Calu3 (cell line): ENCODE measurements at places on chromosomes 3 and 15. TPM values are rescaled to one million over a fixed set of nuclear protein-coding genes. Genes with fewer than 3 reads are reported as not detected.

The MYL3 gene
- not detected in 2 replicates for total RNA-seq

- peaks cover 20% of the 10 kb centered on the region for H3K4me1 ChIP-seq
- DNase-seq = no peak
- no peak overlapping the region for H3K4me3 ChIP-seq
- no peak overlapping the region for H3K27ac ChIP-seq
Measured at GRCh38 chr3:183641882-183642281, 6.5 kb downstream of the KLHL24 start.

The ZNF660 gene
- total RNA-seq = 0.95 and 1.4 TPM in 2 replicates

GRCh38 chr15:27491666-27492621 is 521.0 kb downstream of the GABRG3 start:
- no peaks in the 10 kb centered on the region for H3K4me1 ChIP-seq
- H3K36me3 ChIP-seq = no peaks in the 10 kb centered on the region
- H3K27ac ChIP-seq = no peak overlapping the region
- no peaks in the 10 kb centered on the region for H3K27me3 ChIP-seq
- DNase-seq = no peak
- no peak overlapping the region for H3K4me3 ChIP-seq

GRCh38 chr3:112412494-112412893 is 79.5 kb downstream of the CD200 start:
- no peaks in the 10 kb centered on the region for H3K36me3 ChIP-seq
- DNase-seq = no peak
- H3K27ac ChIP-seq = no peak overlapping the region
- no peak overlapping the region for H3K4me3 ChIP-seq
- H3K4me1 ChIP-seq = peaks cover 22% of the 10 kb centered on the region

- no peak overlapping the region for H3K4me3 ChIP-seq
- no peaks in the 10 kb centered on the region for H3K27me3 ChIP-seq
- no peak overlapping the region for H3K27ac ChIP-seq
- H3K4me1 ChIP-seq = no peaks in the 10 kb centered on the region
- no peaks in the 10 kb centered on the region for H3K36me3 ChIP-seq
- no peak for DNase-seq
Measured at GRCh38 chr3:4426782-4427344, 40.2 kb downstream of the SUMF1 start.

GRCh38 chr3:89434621-89435380 is 327.4 kb downstream of the EPHA3 start:
- no peak overlapping the region for H3K27ac ChIP-seq
- H3K4me1 ChIP-seq = no peaks in the 10 kb centered on the region
- no peaks in the 10 kb centered on the region for H3K27me3 ChIP-seq
- DNase-seq = no peak
- no peak overlapping the region for H3K4me3 ChIP-seq

GRCh38 chr3:48140336-48140757 is 47.9 kb downstream of the CDC25A start:
- DNase-seq = no peak
- no peak overlapping the region for H3K27ac ChIP-seq
- no peaks in the 10 kb centered on the region for H3K36me3 ChIP-seq
- no peaks in the 10 kb centered on the region for H3K27me3 ChIP-seq

The ADGRG7 gene
- 1.2 and 1.4 TPM in 2 replicates for total RNA-seq

- H3K27me3 ChIP-seq = no peaks in the 10 kb centered on the region
- H3K27ac ChIP-seq = no peak overlapping the region
- H3K4me3 ChIP-seq = no peak overlapping the region
- no peaks in the 10 kb centered on the region for H3K36me3 ChIP-seq
- H3K4me1 ChIP-seq = peaks cover 8% of the 10 kb centered on the region
Measured at GRCh38 chr3:27326629-27327545, 42.3 kb downstream of the NEK10 start.

The PLSCR4 gene
- total RNA-seq = 6.3 and 10.2 TPM in 2 replicates

The EOMES gene
- 0.61 and 0.73 TPM in 2 replicates for total RNA-seq

- no peaks in the 10 kb centered on the region for H3K27me3 ChIP-seq
- DNase-seq = no peak
- H3K36me3 ChIP-seq = no peaks in the 10 kb centered on the region
- peaks cover 32% of the 10 kb centered on the region for H3K4me1 ChIP-seq
- no peak overlapping the region for H3K4me3 ChIP-seq
- H3K27ac ChIP-seq = no peak overlapping the region
Measured at GRCh38 chr3:12465836-12466225, 18.4 kb upstream of the TSEN2 start.

- peak; percentile 64 for DNase-seq
- peak within 1 kb of the TSS; percentile 43 for H3K27ac ChIP-seq
- H3K4me1 ChIP-seq = peaks cover 38% of the 10 kb centered on the region
- no peaks in the 10 kb centered on the region for H3K27me3 ChIP-seq
- peak within 1 kb of the TSS; percentile 74 for H3K4me3 ChIP-seq
Measured at GRCh38 chr3:125212509-125213363, at the start of gene SLC12A8. SLC12A8 (minus strand) TSS chr3:125212748; CDS start chr3:125211349, 1,399 bp downstream.

DNA sequence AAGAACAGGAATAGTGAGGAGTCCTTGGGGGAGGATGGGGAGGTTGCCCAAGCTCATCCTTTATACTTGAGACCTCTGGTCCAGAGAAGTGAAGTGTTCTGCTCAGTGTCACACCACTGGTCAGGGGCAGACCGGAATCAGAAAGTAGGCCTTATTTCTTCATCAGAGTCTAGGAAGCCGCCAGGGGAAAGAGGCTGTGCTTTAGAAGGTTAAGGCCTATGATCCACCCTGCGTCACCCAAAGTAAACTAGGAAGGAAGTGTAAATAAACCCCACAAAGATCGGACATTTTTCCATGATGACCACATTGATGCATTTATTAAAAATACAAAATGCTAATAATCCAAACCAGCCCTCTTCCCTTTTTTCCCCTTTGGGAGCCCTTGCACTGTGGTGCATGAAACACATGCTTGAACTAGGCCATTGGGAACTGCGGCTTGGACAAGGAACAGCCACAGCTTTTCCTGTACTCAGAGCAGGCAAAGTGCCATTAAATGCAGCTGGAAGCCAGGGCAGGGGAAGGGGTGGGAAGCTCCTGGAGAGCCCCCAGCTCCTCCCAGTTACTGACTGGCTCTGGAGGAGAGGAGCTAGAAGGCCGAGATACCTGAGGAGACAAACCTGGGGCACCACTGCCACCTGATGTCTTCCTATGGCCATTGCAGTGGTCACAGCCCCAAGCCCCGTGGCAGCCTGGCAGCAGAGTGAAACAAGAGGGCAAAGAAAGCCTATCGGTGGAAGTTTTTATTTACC is 37.0 kb downstream of the CDC25A start:
- H3K4me3 ChIP-seq = no peak overlapping the region
- peak; percentile 85 for DNase-seq
- H3K4me1 ChIP-seq = peaks cover 35% of the 10 kb centered on the region
- no peaks in the 10 kb centered on the region for H3K27me3 ChIP-seq
- no peak overlapping the region for H3K27ac ChIP-seq

The PCSK6 gene
- 4.0 and 5.1 TPM in 2 replicates for total RNA-seq

DNA sequence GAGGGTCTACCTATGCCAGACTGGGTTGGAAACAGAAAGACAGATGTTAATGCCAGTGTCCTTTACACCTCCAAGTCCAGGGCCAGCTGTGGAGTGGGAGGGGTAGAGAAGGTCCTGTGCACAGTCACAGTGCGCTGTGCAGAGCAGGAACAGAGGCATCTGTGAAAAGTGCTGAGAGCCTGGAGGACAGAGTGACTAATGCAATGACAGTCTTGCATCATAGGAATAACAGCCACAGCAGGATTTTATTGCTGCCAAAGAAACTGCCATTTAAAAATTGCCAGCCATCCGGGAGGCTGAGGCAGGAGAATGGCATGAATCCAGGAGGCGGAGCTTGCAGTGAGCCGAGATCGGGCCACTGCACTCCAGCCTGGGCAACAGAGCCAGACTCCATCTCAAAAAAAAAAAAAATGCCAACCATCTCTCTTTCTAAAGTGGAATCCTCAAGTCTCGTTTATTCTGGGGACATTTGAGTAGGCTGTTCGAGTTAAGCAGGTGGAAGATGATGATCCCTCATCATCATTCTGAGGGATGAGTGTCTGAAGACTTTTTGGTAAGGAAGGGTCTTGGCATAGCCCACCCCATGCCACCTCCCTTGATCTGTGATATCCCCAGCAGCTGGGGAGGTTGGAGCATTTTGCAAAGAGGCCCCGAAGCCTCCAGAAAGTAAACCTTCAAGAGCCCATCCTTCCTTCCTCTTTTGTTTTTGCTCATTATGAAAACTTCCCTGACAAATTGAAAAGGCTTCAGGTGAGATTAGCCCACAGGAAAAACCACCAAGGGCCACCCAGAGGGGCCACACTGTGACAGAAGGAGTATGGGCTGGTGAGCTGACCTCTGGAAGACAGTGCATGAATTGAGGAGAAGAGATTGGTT is 7.7 kb downstream of the CCR2 start:
- no peak overlapping the region for H3K27ac ChIP-seq

The SERPINI2 gene
- total RNA-seq = not detected in 2 replicates

DNA sequence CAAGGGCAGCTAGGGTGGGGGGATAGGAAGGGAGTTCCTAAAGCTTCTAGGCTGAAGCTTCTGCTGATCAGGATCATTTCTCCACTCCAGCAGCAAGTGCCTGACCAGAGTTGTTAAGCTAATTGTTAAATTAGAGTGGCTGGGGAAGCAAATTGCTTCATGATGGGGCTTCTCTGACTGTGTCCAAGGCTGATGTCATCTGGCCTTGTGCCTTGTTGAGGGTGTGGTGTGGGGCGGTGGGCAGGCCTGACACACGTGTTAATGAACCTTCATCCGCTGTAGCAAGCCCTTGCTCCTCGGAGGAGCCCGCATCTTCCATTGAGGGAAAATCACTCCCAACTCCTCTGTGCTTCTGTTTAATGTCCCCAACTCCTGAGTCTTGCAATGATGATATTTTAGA is 84.3 kb upstream of the ROPN1 start:
- H3K27me3 ChIP-seq = peaks cover 83% of the 10 kb centered on the region
- no peaks in the 10 kb centered on the region for H3K36me3 ChIP-seq
- DNase-seq = no peak
- H3K4me1 ChIP-seq = no peaks in the 10 kb centered on the region
- H3K27ac ChIP-seq = no peak overlapping the region

GRCh38 chr3:4561661-4562060 is 68.5 kb downstream of the ITPR1 start:
- H3K4me3 ChIP-seq = no peak overlapping the region
- H3K27ac ChIP-seq = no peak overlapping the region
- no peak for DNase-seq
- no peaks in the 10 kb centered on the region for H3K36me3 ChIP-seq

The LRIG1 gene
- 10.0 and 14.7 TPM in 2 replicates for total RNA-seq

DNA sequence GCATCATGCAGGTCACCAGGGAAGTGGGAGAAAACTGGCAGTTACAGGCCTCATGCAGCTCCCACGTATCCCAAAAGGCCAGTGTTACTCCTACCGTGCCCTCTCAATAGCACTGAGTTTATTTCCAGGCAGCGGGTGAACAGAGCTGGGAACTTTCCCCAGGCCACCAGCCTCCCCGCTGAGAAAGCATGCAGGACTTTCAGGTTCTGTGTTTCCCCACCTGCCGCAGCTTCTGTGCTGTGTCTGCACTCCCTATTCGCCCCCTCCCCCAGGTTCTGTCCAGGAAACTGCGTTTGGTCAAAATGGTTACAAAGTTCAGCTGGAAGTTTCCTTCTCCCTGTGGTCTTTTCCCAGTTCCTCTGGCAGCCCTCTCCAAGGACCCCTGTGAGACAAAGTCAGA is 21.4 kb downstream of the NEK11 start:
- H3K4me1 ChIP-seq = no peaks in the 10 kb centered on the region
- no peak overlapping the region for H3K4me3 ChIP-seq
- no peak for DNase-seq
- H3K36me3 ChIP-seq = no peaks in the 10 kb centered on the region

DNA sequence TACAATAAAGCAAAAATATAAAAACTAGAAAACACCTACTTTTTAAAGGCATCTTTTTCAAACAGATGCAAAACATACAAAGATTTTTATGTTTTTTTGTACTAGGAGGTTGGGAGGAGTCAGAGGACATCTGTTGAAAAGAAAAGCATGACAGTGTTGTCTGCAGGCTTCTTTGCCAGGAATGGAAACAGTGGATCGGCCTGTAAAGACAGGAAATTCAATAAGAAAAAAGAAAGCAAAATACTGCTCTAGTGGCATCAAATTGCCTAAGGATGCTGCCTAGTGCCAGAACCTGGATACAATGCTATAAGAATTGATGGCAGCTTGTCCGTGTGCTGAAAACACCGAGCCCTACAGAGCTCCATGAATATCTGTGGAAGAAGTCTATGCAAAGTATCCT is 69.9 kb downstream of the TBC1D5 start:
- H3K4me3 ChIP-seq = no peak overlapping the region
- no peaks in the 10 kb centered on the region for H3K27me3 ChIP-seq
- H3K4me1 ChIP-seq = no peaks in the 10 kb centered on the region
- no peak for DNase-seq

DNA sequence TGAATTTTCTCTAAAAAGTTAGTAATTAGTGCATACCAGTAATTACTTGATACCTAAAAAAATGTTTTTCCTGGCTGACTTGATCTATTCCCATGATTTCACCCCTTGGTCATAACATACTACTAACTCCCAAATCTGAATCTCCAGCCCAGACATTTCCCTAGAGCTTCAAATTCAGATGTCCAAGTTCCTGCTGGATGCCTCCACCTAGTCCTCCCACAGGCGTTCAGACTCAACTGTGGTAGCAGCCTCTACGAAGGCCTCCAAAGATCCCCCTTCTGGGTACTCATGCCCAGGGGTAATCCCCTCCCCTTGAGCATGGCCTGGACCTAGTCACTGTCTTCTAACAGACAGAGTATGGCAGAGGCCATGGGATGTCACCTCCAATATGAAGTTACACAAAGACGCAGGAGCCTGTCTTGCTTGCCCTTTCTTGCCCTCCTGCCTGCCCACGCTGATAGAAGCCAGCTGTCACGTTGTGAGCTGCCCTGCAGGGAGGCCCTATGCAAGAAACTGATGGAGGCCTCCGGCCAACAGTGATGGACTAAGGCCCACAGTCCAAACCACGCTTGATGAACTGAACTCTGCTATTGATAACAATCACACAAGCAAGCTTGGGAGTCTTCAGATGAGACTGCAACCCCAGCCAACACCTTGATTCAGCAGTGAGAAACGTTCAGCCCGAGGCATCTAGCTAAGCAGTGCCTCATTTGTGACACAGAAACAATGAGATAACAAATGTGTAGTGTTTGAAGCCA is 8.6 kb upstream of the FBN1 start:
- no peak overlapping the region for H3K27ac ChIP-seq
- H3K36me3 ChIP-seq = no peaks in the 10 kb centered on the region
- no peak overlapping the region for H3K4me3 ChIP-seq
- H3K27me3 ChIP-seq = no peaks in the 10 kb centered on the region
- no peak for DNase-seq

GRCh38 chr15:41561777-41562145 is 2.7 kb downstream of the TYRO3 start:
- peaks cover 15% of the 10 kb centered on the region for H3K36me3 ChIP-seq
- H3K4me3 ChIP-seq = no peak overlapping the region
- no peak overlapping the region for H3K27ac ChIP-seq
- H3K27me3 ChIP-seq = no peaks in the 10 kb centered on the region
- DNase-seq = no peak
- H3K4me1 ChIP-seq = no peaks in the 10 kb centered on the region

The SNRPA1 gene
- 123 and 140 TPM in 2 replicates for total RNA-seq

DNA sequence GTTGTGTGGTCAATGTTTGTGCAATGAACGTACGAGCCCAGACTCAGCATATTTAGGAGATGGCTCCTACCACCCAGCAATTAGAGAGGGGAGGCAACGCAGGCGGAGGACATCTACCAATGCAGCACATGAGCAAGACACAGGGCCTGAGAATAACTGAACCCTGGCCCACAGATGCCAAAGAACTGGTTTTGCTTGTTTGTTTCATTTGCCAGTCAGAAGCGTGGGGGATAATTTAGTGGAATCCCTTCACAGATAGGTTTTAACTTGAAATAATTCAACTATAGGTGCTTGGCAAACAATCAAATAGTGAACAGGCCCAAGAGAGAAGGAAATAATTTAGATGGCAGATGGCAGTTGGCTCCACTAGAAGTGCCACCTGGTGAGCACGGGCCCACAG is 54.8 kb downstream of the LIPC start:
- no peak overlapping the region for H3K4me3 ChIP-seq
- H3K4me1 ChIP-seq = peaks cover 8% of the 10 kb centered on the region
- no peak overlapping the region for H3K27ac ChIP-seq
- DNase-seq = no peak
- no peaks in the 10 kb centered on the region for H3K36me3 ChIP-seq
